NCI-H1694 (cell line): ENCODE measurements at places on chromosomes 1 and 21.

GRCh38 chr21:43303275-43304178, 123.4 kb downstream of the SIK1 start:
- DNase-seq: no peak

GRCh38 chr1:21594501-21594900, 74.7 kb downstream of the RAP1GAP start:
- DNase-seq: no peak

DNA sequence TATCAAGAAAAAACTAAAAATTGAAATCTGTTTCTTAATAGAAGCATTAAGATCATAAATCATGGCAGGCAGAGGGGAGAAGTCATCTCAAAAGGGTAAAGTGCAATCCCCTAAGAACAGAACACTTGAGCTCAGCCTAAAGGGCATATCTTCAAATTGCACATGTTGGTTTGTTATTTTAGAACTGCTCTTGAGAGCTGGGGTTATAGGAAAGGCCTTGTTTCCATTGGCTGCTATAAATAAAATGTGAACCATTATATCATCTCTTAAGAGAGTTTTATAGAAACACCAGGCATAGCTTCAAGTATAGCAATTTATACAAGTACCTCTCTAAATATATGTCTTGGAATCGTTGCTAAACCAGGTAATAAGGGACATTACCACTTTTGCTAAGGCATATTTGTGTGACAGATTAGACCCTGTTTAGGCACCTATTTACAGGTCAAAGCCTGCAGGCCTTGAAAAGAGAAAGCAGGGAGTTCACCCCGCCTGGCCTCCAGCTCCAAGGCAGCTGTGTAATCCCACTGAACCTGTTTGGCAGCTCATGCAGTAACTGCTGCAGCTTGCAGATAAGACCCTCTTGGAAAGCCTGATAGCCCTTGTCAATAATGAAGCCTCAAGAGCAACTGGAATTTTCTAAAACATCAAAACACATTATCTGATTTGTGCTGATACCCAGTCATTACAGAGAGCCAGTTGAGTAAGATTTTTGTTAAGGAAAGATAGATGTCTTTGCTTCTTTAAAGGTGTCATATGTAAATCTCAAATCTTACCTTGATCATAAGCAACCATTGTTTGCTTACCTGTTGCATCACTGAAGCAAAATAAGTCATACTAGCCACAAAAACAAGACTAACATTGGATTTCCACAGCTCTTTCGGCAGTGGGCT, 24.2 kb upstream of the SYDE2 start:
- no peak for DNase-seq

DNA sequence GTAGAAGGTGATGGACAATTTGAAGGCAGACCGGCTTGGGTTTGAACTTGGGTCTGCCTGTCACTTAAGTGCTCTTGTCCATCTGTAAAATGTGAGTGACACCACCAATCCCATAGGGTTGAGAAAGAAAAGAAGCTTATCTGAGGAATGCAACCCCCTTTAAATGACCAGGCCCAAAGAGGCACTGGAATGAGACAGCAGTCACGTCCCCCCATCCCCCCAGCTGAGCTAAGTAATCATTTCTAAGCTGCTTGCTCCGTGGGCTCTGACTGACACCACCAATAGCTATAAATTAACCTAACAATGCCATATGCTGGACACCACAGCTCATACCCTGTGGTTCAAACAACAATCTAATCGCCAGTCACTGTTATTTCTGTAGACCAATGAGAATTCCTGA, 15.1 kb downstream of the LCA5L start:
- no peak for DNase-seq

DNA sequence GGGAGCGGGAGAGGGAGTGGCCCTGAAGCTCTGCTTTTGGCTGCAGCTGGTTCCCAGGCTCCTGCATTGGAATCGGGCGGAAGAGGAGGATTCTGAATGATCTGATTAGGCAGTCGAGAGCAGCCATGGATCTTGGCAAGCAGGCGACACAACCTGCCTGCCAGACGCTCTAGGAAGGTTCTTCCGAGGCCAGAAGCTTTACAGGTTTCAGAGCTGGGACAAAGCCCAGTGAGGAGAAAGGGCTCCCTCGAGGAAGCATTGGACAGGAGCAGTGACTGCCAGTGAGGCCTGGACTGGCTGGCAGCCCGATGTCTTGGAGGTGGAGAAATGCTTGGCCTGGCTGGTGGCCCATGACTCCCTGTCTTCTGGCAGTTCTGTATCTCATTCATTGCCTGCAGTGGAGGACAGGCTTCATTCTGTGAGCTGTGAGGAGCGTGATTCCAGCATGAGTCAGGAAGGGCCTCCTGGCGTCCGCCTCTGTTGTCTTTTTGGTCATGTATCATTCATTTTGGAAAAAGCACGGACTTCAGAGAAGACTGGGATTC, 132.7 kb upstream of the IPO9 start:
- peak; percentile 73 for DNase-seq

- DNase-seq: no peak
Measured at GRCh38 chr1:84488107-84488506, 9.0 kb downstream of the RPF1 start.

- no peak for DNase-seq
Measured at GRCh38 chr1:244383278-244383884, 68.3 kb downstream of the ADSS2 start.
